IMR-90 (cell line): ENCODE measurements at places on chromosomes 1 and 21.

DNA sequence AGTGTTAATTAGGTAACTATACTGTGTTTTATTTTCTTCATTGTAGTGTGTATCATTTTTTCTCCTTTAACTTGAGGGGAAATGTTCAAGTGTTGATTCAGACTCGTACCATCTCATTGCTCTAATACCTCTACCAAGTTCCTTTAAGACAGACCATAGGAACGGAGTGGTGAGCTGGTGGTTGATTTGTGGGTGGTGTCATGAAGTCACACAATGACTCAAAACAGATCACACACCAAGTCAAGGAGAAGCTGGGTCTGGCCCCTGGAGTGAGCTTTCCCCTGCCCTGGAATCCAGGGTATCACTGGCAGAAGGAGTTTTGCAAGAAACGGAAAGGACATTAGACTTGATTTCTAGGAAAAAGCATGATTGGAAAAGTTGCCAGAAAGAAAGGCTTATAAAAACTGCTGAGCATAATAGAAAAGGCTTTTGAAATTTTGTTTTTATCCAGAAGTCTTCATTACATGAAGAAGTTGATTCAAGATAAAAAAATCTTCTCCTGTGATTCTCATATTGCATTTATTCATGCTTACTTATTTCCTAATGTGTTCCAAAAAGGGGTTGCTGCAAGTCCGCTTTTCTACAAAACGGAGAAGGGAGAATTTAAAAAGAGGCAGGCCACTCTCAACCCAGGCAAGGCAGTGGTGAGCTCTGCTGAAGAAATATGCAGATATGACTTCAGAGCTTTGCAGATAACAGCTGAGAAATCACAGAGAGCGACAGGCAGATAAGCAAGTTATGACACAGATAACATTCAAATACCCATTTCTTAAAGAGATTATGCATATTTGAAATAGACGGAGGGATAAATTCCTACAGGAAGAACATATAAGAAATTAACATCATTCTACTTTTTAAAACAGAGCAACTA lies 79.7 kb downstream of the TBX19 start:
- H3K27me3 ChIP-seq: peaks cover 1% of the 10 kb centered on the region; the same call in 1 of the 2 replicates
- H3K36me3 ChIP-seq: no peaks in the 10 kb centered on the region
- no peak overlapping the region for H3K4me3 ChIP-seq
- no peak for DNase-seq

DNA sequence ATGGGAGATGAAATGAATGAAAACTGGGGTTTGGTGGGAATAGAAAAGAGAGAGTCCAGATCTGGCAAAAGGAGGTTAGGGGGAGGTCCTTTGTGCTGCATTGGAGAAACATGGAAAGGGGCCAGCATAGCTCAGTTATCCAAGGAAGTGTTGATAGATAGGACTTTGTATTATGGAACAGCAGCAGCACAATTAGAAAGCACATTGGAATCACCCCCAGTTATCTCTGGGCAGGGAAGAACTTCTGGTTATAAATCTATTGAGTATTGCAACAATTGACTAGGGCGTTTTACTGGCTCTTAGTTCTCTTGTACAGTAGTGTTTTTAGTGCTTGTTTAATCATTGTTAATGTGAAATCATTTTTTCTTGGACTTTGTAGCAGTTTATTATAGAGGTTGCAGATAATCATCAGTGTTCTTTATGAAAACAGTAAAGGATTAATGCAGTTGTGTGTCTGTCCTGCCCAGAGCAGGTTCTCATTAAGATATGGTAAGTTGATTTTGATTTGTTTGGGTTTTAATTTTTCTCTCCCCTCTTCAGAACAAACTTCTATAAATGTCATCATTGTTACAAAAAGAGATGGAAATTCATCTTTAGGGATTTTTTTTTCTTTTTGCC lies 76.6 kb downstream of the NR5A2 start:
- H3K27ac ChIP-seq: no peak overlapping the region
- no peak for DNase-seq
- no peak overlapping the region for H3K4me3 ChIP-seq
- no peaks in the 10 kb centered on the region for H3K36me3 ChIP-seq
- no peaks in the 10 kb centered on the region for H3K27me3 ChIP-seq

DNA sequence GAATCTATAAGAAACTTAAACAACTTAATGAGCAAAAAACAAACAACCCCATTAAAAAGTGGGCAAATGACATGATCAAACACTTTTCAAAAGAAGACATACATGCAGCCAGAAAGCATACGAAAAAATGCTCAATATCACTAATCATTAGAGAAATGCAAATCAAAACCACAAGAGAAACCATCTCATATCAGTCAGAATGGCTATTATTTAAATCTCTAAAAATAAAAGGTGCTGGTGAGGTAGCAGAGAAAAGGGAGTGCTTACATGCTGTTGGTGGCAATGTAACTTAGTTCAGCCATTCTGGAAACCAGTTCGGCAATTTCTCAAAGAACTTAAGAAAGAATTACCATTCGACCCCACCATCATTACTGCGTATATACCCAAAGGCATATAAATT lies 147.7 kb downstream of the FAF1 start:
- H3K4me1 ChIP-seq: no peaks in the 10 kb centered on the region
- H3K4me3 ChIP-seq: no peak overlapping the region
- no peaks in the 10 kb centered on the region for H3K27me3 ChIP-seq
- no peak for DNase-seq
- H3K27ac ChIP-seq: no peak overlapping the region
- no peaks in the 10 kb centered on the region for H3K36me3 ChIP-seq

DNA sequence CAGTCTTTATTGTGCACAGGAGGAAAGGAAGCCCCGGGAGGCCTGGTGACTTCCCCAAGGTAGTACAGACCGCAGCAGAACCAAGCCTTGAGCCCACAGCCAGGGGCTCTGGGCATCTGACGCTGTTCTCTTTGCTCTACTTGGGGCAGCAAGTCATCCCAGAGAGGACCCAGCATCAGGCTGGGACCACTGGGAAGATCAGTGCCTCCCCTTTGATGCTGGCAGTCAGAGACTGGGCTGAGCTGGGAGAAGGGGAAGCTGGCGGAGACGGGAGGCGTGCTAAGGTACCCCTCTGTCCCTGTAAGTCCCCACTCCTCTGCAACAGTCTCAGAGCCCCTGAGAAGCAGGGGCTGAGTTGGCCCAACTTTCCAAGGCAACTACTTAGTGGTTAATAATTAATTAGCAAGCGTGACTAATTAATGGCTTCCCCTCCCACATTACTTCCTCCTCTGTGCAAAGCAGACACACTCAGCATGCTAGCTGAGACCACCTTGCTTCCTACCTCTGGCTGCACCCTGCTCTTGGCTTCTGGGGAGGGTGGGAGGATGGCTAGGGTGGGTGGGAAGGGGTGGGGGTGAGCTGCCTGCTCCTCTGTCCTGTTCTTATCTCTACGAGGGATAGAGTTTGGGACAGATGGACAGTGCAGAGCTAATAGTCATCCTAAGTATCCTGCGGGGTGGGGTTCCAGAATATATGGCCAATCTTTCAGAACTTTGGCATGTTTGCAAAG lies 1.3 kb downstream of the INAVA start:
- peaks cover 54% of the 10 kb centered on the region for H3K27me3 ChIP-seq
- no peaks in the 10 kb centered on the region for H3K36me3 ChIP-seq
- H3K4me1 ChIP-seq: peaks cover 3% of the 10 kb centered on the region; the same call in 1 of the 2 replicates
- H3K27ac ChIP-seq: no peak overlapping the region
- H3K4me3 ChIP-seq: no peak overlapping the region

DNA sequence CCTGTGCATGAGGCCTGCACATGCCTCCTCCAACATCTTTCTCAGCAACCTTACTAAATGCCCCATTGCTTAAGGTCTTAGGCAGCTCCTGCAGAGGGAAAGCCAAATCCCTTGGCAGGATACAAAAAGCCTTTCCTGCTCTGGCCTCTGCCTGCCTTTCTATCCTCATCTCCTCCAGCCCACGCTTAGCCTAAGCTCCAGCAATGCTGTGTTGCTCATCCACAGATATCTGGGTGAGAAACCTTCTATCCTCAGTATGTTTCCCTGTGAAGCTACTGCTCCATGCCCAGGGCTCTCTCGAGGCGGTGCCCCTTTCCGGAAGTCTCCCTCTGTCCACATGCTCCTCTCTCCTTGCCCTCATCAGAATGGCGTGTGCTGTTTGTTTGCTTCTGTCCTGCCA lies 37.0 kb upstream of the CCSAP start:
- no peaks in the 10 kb centered on the region for H3K36me3 ChIP-seq
- no peak overlapping the region for H3K4me3 ChIP-seq
- H3K27ac ChIP-seq: no peak overlapping the region
- no peaks in the 10 kb centered on the region for H3K4me1 ChIP-seq
- no peak for DNase-seq

DNA sequence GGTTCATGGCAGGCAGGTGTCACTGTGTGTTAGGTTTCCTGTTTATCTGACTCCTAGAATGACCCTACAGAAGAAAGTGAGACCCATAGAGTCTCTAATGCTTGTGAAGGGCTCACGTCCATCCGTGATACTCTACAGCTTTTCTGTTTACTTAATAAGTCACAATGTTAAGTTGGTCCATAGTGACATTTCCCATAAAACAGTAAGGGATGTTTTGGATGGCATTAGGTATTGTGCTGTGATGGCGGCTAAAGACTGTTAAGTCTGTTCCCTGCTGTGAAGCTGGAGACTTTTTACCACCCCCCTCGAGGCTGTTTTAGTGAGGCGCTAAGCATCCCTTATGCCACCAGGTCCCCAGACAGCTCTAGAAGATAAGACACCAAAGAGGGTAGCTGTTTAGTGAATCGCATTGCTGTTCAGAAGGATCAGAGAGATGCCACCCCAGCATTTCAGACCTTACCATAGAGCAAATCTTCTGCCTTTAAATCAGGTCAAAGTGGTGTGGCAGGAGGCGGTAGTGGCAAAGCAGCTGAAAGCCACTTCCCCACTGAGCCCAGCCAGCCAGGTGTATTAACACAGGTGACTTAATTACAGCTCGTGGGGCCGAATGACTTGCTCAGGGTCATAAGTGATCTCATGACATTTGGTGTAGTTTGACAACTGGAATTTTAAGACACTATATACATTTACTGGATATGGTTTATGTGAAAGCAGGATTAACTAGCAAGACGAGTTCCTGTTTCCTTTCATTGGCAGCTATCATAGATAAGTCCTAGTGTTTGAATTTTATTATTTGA lies 25.0 kb downstream of the SLC37A1 start:
- H3K27me3 ChIP-seq: peaks cover 18% of the 10 kb centered on the region; the same call in 1 of the 2 replicates
- H3K4me1 ChIP-seq: no peaks in the 10 kb centered on the region
- H3K27ac ChIP-seq: no peak overlapping the region
- H3K4me3 ChIP-seq: no peak overlapping the region

DNA sequence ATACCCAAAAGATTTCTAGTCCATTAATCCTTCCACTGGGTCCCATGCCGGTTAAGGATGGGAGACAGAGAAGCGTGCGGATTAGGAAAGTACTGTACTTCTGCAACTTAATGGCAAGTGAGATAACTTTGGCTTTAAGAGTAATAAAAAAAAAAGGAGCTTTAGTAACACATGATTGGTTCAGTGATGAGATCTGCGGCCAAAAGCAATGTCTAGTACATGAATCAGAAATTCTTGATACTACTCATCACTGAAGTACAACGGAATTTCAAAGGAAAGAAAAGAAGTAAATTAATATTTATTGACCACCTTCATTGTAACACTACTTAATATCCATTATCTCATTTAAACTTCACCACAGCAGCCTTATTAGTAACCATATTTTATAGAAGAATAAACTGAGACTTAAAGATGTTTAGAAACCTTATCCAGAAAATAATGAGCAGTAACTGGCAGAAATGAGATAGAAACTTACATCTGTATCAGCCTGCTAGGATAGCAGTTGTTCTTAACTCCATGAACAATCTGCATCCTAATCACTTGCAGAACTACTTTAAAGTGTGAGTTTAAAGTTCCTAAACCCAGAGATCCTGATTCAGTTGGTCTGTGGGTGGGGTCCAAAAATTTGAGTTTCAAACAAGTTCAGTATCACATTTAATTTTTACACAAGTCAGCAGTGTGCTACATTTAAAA lies 14.1 kb upstream of the NUF2 start:
- H3K27me3 ChIP-seq: no peaks in the 10 kb centered on the region
- H3K4me3 ChIP-seq: no peak overlapping the region
- peak; percentile 88 for DNase-seq
- H3K36me3 ChIP-seq: 0 out of 2 replicates have a peak, but pooled peaks cover 1% of the 10 kb centered on the region

GRCh38 chr1:108845446-108845845 lies 11.4 kb downstream of the AKNAD1 start:
- no peaks in the 10 kb centered on the region for H3K36me3 ChIP-seq
- H3K4me1 ChIP-seq: no peaks in the 10 kb centered on the region; the same call in 1 of the 2 replicates
- peaks cover 13% of the 10 kb centered on the region for H3K27me3 ChIP-seq
- no peak for DNase-seq
- no peak overlapping the region for H3K27ac ChIP-seq
- no peak overlapping the region for H3K4me3 ChIP-seq

DNA sequence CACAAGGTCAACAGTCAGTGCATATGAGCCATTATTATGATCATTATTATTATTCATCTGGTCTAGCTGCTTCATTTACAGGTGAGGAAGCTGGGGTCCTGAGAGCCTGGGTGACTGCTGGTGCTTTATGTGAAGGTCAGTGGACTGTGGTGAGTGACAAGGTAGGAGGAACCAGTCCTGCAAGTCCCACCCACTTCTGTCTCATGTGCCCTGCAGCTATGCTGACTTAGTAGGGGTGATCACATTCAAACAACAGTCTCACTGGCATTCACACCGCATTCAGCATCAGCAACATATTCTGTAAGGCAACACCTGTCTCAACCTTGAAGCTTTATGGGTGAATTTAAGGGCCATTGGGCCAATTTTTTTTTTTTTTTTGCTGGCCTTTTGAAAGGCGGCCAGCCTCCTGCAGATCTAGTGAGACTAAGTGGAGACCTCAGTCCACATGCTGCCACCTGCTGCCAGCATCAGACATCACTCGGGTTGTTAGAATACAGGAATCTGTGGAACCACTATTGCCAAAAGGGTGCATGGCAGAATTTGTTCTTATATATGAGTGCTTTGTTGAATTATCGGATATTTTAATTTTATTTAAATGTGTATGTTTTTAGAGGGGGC lies 59.9 kb upstream of the CACNA1E start:
- H3K4me1 ChIP-seq: no peaks in the 10 kb centered on the region
- H3K27me3 ChIP-seq: no peaks in the 10 kb centered on the region; the same call in 1 of the 2 replicates
- DNase-seq: peak; percentile 14
- no peak overlapping the region for H3K27ac ChIP-seq
- H3K4me3 ChIP-seq: no peak overlapping the region

- no peaks in the 10 kb centered on the region for H3K36me3 ChIP-seq
- H3K4me3 ChIP-seq: no peak overlapping the region
- no peak for DNase-seq
Measured at GRCh38 chr1:117169871-117170596, 40.7 kb downstream of the VTCN1 start.

GRCh38 chr1:42735477-42736105 lies 4.4 kb downstream of the CLDN19 start:
- no peak overlapping the region for H3K4me3 ChIP-seq
- no peaks in the 10 kb centered on the region for H3K4me1 ChIP-seq
- H3K36me3 ChIP-seq: no peaks in the 10 kb centered on the region
- no peak overlapping the region for H3K27ac ChIP-seq
- DNase-seq: no peak

- no peaks in the 10 kb centered on the region for H3K36me3 ChIP-seq
- no peaks in the 10 kb centered on the region for H3K27me3 ChIP-seq
- no peak for DNase-seq
- H3K27ac ChIP-seq: no peak overlapping the region
- H3K4me3 ChIP-seq: no peak overlapping the region
Measured at GRCh38 chr1:237393632-237394031, 351.6 kb downstream of the RYR2 start.
